Left ventricle myocardium superior (tissue), 1 donor: ENCODE measurements at places on chromosomes 5 and 9.

DNA sequence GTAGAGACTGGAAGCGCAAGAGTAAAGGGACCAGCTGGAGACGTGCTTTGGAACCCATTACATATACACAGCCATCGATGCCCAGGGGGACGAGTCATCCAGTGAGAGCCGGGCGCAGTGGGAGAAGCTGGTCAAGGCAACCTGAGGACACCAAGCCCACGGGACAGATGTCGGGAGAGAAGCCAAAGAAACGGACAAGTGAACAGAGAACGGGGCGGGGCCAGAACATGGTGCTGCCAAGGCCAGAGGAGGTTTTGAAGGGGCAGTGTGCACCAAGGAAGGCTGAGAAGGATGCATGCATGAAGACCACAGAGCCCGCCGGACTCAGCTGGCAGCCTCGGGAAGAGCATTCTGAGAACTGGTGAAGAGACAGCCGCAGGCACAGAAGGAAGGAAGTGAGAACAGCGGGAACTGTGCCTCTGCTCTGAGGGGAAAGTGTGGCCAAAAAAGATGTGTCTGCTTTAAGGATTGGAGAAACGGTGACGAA lies 20.3 kb downstream of the CAMSAP1 start:
- DNase-seq: peak; percentile 72

DNA sequence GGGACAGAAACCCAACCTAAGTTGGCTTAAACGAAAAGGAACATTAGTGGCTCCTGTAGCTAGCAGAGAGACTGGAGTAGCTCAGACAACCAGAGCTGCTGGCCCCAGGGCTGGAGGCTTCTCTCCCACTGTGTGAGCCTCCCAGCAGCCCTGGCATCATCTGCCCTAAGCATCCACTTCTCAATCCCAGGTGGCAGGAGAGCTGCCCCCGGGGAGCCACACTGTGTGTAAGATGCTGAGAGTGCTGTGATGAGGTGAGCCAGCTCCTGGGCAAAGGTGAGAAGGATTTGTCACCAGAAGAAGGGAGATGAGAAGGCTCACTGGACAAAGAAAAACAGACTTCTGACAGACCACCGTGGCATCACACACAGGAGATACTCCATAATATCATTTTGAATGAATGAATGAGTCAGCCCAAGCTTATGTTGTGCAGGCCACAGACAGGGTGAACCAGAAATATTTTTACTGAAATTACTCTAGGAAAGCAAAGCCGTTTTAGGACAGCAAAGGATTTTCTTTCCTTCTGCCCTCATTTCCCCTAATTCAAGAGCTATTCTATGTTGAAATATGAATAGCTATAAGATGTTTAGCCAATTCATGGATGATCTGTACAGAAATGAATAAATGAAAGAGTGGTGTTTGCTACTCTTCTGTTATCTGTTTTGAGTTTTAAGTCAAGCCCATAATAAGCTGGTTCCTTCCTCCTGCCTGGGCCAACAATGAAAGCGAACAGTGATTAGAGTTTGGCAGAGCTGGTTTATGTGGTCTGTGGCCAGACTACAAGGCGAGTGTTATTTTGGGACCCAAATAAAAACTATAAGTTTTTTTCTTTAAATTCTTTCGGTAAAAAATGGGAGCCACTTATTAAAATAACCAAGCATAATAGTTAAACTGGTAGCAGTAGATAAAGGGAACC lies 57.4 kb upstream of the ECM2 start:
- no peak for DNase-seq

DNA sequence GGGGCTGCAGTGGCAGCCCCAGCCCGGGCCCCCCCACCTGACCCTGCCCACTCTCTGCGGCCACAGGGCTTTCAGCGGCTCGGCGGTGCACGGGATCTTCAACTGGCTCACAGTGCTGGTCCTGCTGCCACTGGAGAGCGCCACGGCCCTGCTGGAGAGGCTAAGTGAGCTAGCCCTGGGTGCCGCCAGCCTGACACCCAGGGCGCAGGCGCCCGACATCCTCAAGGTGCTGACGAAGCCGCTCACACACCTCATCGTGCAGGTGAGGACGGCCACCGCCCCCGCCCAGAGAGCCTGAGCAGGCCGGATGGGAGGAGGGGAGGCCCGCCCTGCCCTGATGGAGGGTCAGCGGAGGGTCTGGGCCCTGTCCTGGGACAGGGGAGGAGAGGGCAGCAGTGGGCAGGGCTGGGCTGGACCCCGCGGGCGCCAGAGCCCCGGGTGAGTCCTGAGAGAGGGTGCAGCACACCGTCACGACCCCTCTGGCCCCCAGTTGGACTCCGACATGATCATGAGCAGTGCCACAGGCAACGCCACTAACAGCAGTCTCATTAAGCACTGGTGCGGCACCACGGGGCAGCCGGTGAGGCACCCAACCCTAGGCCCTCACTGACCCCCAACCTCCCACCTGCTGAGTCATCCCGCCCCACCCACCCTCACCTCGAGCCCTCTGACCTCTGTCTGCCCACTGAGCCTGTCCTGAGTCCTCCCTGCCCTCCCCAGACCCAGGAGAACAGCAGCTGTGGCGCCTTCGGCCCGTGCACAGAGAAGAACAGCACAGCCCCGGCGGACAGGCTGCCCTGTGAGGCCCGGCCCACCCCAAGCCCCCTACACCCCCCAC lies 2.7 kb downstream of the SLC34A3 start:
- no peak for DNase-seq

DNA sequence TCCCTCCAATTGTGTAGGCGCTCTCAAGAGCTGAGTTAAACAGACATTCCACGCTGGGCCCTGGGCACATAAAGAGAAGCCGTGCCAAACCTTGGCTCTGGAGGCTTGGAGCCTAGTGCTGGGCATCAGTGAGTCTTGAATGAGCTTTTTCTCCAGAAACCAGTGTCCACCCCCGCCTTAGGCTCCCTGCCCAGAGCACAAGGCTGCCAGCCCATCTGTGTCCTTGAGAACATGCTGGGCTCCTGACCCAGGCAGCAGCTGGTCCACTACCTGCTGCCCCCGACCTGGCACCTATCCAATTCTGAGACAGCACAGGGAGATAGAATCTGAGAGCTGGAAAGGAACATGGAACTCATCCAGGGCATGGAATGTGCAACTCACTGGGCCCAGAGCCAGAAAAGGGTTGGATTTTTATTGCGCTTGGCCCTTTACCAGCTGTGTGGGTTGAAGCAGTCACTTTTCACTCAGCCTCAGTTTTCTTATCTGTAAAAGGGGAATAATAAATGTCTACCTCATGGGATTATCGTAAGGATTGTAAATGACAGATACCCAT lies 92.4 kb upstream of the CPLX2 start:
- peak; percentile 35 for DNase-seq

- DNase-seq: peak; percentile 62
These were observed 58.0 kb upstream of the RPL26L1 start for GRCh38 chr5:172901012-172901780.

DNA sequence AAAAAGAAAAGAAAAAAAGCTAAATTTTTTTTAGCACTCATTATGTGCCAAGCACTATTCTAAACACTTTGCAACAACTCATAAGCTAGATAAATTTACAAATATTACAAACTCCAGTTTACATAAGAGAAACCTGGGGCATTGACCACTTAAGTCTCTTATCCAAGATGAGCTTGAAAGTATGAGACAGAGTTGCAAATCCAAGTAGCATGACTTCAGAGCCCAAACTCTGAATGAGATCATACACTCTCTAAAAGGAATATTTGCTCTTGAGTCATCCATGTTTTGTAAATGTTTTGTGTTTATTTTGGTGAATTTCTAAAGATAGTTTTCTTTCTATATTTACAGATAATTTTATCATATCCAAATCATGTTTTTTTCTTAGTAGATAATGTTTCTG lies 4.0 kb upstream of the SHOC1 start:
- DNase-seq: no peak

GRCh38 chr5:114822863-114823262 lies 346.8 kb downstream of the TRIM36 start:
- DNase-seq: no peak

DNA sequence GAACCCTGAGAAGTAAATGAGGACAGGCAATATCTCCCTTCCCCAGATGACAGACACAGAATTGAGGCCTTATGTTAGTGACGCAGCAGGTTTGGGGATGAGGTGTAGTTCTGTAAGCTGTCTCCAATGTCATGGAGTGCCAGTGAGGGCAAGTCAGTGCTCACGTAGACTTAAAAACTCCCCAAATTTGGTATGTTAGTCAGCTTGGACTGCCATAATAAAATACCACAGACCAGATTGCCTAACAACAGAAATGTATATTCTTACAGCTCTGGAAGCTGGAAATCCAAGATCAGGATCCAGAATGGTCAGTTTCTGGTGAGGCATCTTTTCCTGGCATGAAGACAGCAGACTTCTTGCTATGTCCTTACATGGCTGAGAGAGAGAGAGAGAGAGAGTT lies 14.9 kb downstream of the FOXI1 start:
- DNase-seq: no peak

GRCh38 chr5:36908544-36909260 lies 32.1 kb downstream of the NIPBL start:
- DNase-seq: no peak

- DNase-seq: peak; percentile 59
These were observed 145.5 kb upstream of the SLC24A2 start for GRCh38 chr9:19934301-19934871.

DNA sequence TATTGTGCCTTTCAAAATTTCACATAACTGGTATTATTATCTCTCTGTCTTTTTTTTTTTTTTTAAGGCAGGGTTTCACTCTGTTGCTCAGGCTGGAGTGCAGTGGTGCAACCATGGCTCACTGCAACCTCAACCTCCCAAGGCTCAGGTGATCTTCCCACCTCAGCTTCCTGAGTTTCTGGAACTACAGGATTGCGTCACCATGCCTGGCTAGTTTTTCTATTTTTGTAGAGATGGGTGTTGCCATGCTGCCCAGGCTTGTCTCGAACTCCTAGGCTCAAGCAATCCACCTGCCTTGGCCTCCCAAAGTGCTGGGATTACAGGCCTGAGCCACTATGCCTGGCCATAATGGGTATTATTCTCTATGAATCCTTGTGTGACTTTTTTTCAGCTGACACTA lies 402.3 kb upstream of the SMARCA2 start:
- no peak for DNase-seq

DNA sequence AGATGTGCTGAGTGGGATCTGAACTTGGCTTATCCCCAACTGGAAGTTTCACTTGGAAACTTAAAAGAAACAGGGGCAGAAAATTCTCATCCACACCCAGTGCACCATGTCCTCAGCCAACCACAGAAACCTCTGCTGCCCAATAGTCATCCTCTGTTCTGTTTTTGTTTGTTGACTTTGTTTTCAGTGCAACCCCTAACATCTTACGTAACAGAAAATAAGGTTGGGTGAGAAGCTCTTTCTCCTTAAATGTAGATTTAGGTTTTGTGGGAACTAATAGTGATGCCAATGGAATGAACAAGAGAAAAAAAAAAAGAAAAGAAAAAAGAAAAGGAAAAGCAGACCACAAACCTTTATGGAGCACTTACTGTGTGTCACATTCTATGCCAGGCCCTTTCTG lies 262.8 kb downstream of the PAPPA start:
- DNase-seq: no peak

GRCh38 chr5:174093123-174093522 lies 47.6 kb downstream of the NSG2 start:
- no peak for DNase-seq

DNA sequence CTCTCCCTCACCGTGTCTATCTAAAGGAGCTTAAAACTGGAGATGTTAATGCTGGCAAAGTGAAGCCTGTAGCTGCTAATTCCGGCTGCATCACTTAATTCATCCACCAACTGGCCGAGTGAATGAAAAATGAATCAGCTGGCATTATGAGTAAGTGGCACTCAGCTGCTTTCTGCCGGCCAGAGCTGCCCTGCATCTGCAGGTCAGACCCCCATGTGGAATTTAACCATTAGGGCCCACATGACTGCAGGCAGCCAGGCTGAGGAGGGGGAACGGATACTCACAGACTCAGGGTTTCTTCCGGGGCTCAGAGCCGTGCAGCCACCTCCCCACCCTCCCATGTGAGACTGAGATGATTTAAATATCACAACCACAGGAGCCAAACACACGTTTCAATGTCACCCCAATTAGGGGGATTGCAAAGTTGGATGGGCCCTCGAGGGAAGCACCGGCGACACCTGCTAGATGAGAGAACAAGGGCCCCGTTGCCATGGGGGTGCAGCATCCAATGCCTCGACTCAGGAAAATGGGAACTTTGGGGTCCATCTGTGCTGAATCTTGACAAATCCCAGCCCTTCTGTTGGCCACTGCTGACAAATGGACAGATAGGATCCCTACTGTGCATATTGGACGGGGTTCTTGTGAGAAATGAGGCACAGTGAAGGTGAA lies 115.6 kb upstream of the ALDH1B1 start:
- DNase-seq: no peak

GRCh38 chr9:99024959-99025358 lies 80.0 kb upstream of the TGFBR1 start:
- DNase-seq: no peak
